ENCODE measurements at places on chromosomes 3 and 15.
A peak's percentile ranks its signal among the peaks of the same experiment; 100 is the strongest.

GRCh38 chr15:64981812-64982431, 7.8 kb downstream of the SPG21 start:
- DNase-seq = no peak

DNA sequence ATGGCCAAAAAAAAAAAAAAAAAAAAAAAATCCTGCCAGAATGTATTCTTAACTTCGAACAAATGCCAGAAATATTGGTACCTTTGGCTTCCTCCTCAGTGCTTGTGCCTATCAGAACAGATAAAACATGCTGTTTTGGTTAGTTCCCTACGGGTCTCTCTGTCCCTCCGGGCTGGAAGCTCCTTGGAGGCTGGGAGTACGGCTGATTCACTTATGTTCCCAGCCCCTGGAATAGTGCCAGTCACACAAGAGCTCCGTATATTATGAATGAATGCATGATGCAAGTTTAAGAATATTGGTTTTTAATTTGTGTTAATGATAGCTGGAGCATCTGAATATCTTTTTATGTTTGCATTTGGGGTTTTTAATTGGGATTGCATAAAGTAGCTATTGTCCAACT, 44.0 kb downstream of the NR2F2 start:
- no peak for DNase-seq

GRCh38 chr3:11530153-11530721, 113.5 kb downstream of the VGLL4 start:
- no peak for DNase-seq

GRCh38 chr3:178233371-178234071, 302.7 kb upstream of the KCNMB2 start:
- DNase-seq = no peak

GRCh38 chr3:193997228-193998122, 138.5 kb upstream of the HES1 start:
- DNase-seq = no peak

DNA sequence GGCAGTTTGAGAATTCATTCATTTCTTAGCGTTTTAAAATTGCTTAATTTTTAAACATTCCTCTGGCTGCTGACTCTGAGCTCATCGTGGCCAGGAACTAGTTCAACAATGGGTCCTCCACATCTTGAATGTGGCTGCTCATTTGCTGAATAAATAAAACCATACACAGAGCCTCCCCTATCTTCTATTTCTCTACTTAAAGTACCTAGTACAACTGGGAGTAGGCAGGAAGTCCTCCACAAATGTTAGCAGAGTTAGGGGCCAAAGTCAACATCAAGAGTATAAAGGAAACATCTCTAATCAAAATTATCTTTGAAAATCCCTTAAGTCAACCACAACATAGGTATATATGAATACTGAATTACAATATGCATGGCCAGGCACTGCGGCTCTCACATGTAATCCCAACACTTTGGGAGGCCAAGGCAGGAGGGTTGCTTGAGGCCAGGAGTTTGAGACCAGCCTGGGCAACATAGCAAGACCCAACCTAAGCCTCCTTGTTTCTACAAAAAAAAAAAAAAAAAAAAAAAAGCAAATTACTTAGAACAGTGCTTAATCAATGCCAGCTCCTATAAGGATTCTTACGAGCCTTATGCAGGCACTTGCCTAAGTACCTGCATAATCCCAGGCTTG, 57.5 kb upstream of the LMOD3 start:
- no peak for DNase-seq

- no peak for DNase-seq
Observed at GRCh38 chr3:45214061-45214680, 11.9 kb downstream of the TMEM158 start.

DNA sequence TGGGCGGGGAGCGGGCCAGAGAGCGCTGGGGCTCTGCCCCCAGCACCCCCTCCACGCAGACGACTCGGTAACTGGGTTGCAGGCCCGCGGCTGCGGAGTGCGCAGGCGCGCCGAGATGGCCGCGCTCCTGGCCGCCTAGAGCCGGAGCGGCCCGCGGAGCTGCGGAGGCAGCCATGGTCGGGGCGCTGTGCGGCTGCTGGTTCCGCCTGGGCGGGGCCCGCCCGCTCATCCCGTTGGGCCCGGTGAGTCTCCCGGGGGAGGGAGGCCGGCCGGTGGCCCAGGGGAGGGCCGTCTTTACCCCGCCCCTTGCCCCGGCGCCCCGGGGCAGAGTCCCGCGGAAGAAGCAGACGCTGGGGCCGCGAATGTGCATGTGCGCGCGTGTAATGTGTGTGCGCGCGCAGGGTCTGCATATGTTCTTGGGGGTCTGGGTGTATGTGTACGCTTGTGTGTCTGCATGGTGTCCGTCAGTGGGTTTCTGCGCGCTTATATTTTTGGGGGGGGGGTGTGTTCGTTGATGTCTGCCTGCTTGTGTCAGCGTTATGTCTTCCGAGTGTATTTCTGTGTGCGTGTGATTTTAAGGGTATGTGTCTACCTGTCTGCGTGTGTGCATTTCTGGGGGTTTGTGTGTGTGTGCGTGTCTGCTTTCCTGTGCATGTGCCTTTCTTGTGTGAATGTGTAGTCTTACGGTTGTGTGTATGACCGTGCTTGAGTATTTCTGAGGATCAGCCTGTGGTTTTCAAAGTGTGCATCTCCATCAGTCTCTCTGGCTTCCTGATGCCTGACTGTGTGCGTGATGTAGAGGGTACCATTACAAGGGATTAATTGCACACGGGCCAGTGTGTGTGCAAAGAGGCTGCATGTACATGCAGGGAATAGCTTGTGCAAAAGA, at the start of gene ABHD14A:
Gene ABHD14A, plus strand, starts transcription at position 102 of the 889 bp plus-strand sequence. Its CDS starts 72 bp downstream, at position 174.
- peak; percentile 65 for DNase-seq

DNA sequence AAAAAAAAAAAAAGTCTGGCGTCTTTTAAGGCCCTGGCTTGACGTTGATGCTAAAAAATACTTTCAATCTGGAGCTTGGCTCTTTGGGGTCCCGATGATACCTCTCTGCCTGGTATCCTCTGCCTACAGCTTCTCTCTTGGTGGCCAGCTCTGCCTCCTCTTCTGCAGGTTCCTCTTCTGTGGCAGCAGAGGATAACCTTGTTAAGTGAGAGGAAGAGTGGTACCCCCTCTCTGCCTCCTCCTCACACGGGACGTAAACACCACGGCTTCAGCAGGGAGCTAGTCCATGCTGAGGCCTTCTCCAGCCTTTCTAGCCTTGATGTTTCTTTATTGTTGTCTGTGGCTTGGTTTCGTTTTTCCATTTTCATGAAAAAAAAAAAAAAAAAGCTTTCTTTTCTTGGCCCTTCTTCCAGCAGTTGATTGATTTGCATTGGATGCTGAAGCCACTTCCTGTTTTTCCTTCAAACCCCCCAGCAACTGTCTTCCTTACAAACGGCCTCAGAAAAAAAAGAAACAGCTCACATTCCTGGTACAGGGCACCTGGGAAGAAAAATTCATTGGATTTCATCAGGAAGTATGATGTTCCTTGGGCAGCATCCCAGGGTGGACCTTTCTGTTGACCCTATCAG, 59.7 kb downstream of the RORA start:
- DNase-seq = no peak

DNA sequence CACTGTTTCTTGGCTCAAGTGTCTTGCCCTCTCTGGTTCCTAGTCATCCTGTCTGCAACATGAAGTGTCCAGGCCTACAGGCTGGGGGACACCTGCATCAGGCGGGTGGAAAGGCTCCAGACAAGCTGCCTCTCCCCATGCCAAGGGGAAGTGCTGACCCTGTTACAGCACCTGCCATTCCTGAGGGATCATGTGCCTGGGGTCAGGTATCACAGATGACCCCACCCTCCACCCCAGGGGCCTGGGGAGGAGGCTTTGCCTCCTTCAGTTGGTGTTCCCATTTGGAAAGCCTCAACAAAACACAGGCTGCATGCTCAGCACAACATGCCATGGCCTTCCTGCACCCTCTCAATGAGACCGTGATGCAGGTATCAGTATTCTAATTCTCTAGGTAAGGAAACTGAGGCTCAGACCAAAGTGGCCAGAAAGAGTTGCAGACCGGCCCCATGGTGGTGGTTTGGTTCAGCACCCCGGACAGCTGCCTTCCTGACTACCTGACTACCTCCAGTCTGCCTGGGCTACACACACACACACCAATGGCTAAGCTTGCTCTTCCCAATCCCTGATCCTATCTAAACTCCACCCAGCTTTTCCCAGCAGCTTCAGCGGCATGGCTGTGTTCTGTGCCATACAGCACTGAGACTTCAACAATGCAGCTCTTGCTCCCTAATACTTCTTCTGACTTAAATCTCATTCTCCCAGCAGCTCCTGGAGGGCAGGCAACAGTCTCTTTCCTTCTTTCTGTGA, 69.7 kb upstream of the LINGO1 start:
- no peak for DNase-seq

DNA sequence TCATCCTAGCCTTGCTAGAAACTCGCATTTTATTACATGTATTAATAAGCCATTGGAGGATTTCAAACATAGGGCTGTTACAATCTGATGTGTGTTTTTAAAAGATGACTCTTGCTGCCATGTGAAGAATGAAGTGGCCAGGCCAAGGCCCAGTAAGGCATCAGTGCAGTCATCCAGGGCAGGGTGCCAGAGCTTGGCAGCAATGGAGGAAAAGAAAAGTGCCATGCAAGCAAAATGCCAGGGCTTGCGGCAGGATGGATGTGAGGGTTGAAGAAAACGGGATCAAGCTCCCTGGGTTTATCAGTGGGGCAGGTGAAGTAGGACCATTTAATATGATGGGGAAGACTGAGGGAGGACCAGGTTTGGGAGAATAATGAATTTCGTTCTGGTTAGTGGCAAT, 183.6 kb downstream of the MINAR1 start:
- no peak for DNase-seq

GRCh38 chr3:139427283-139428060, 38.0 kb upstream of the COPB2 start:
- DNase-seq = peak; percentile 96

GRCh38 chr3:114327665-114328064, 33.8 kb downstream of the TIGIT start:
- DNase-seq = no peak

DNA sequence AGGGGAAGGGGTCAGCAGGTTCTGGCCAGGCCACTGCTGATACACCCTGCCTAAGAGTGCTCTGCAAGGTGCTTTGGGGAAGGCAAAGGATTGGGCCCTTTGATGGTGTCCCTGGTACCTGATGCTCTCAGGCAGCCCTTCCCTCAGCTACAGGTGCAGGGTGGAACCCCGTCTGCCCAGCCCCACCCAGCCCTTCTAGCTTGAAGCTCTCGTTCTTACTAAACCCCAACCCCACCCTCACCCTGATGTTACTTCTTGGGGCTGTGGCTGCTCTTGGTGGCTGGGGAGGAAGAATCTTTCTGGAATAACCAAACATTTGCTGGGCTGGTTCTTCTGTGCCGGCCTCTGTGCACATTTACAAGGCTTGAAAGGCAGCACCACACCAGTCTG, 6.4 kb downstream of the GNAI2 start:
- DNase-seq = no peak
